ENCODE measurements at places on chromosomes 1 and 21. TPM values are rescaled to one million over a fixed set of nuclear protein-coding genes. Genes with fewer than 3 reads are reported as not detected.

C1orf226 gene
- polyA plus RNA-seq = 1.5 TPM

COL9A2 gene
- 27.7 TPM for polyA plus RNA-seq

DNA sequence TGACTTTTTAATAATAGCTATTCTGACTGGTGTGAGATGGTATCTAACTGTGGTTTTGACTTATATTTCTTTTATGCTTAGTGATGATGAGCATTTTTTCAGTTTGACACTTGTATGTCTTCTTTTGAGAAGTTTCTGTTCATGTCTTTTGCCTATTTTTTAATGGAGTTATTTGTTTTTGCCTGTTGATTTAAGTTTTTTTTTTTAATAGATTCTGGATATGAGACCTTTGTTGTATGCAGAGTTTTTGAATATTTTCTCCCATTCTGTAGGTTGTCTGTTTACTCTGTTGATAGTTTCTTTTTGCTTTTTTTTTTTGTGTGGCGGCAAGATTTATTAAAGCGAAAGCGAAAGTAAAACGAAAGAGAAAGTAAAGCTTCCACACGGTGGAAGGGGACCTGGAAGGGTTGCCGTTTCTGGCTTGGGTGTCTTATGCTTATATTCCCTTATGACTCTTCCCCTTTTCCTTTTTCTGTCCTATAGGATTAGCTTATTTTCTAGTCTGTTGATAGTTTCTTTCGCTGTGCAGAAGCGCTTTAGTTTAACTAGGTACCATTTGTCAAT lies 67.6 kb downstream of the TBX19 start:
- no peak for DNase-seq

DNA sequence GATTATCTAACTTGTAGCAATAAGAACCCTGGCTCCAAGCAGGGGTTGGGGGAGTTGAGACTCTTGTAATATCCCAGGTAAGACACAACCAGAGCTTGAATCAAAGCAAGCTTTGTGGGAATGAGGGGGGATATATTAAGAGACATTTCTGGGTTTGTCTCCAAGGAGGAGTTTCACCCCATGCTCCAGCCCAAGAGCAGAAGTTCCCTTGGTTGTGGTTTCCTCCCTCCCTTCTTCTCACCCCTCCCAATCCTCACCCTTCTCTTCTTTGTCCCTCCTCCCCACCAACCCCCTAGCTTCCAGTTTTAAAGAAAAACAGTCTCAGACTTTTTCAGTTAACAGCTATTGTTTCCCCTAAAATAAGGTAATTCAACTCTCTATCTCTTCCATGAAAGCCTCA lies 11.9 kb downstream of the TRAF3IP3 start:
- no peak for DNase-seq

DNA sequence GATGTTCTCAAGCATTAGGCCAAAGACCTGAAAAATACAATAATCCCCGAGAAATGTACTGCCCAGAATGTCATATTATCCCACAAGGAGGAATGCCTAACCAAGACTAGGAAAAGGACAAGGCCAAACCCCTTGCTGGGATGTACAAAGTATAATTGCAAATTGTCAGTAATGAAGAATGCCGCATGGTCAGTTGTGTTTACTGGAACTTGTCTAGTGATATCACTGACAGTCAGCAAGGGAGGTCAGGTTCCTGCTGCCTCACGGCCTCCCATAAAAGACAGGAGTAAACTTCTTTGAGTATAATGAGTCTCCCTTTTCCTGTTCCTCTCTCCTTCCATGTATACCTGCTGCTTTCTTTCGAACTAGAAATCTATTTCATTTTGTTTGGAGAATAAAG lies 222.8 kb downstream of the RHOU start:
- no peak for DNase-seq
